ENCODE measurements at places on chromosomes 12 and 14. TPM values are rescaled to one million over a fixed set of nuclear protein-coding genes. Genes with fewer than 3 reads are reported as not detected.

The NRL gene
- 2.8 TPM for total RNA-seq

- DNase-seq = no peak
Observed at GRCh38 chr12:105167346-105167745, 59.8 kb downstream of the WASHC4 start.

- DNase-seq = no peak
Observed at GRCh38 chr12:47884501-47884900, 20.3 kb downstream of the VDR start.

The FGD6 gene
- 3.9 TPM for total RNA-seq

GRCh38 chr14:76904100-76904739 is 78.0 kb downstream of the LRRC74A start:
- no peak for DNase-seq

The TAS2R19 gene
- not detected for total RNA-seq

DNA sequence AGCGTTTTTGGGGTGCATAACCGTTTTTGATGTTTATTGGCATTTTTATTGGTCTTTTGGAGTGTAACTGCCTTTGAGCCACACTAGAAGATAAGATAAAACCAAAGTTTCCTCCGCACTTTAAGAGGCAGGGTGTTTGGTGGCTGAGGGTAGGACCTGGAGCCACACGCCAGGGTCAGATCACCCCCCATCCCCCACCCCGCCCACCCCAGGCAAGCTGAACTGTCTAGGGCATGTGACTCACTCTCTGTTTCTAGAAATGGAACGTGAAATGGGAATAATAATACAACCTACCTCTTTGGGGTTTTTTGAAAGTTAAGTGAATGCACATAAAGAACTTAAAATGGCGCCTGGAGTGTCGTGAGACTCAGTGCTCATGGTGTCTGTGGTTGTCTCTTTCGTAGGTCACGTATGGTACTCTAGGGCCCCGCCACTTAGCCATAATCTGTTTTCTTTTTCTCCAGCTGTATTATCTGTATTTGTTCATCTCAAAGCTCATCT is 56.0 kb downstream of the PPP2R5C start:
- DNase-seq = no peak

- no peak for DNase-seq
Observed at GRCh38 chr12:93825501-93825888, 148.3 kb downstream of the CRADD start.

- DNase-seq = no peak
Observed at GRCh38 chr14:25118671-25119070, 68.7 kb upstream of the STXBP6 start.

The PRPH gene
- 2.2 TPM for total RNA-seq

- DNase-seq = no peak
Observed at GRCh38 chr12:121455766-121456420, 56.0 kb downstream of the RNF34 start.

The RTL1 gene
- total RNA-seq = not detected

- no peak for DNase-seq
Observed at GRCh38 chr12:118874698-118875548, 106.4 kb upstream of the SRRM4 start.

DNA sequence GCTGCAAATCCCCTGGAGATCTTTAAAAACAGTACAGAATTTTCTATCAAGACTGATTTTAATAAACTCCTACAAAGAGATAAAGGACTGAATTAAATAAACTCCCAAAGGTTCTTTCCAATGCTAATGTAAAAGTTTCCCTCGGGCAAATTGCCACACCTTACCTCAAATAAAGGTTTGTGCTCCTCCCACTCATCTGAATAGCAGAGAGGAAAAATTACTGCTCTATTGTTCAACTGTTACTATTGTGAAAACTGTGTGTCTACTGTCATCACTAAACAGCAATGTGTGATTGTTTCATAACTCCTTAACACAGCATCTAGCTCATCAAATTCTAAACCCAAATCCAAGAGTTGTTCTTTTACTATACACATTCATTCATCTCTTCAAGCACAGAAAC is 3.2 kb downstream of the SPTLC2 start:
- DNase-seq = no peak

The SERPINA3 gene
- total RNA-seq = not detected

GRCh38 chr12:47900131-47901062 is 4.4 kb downstream of the VDR start:
- no peak for DNase-seq

DNA sequence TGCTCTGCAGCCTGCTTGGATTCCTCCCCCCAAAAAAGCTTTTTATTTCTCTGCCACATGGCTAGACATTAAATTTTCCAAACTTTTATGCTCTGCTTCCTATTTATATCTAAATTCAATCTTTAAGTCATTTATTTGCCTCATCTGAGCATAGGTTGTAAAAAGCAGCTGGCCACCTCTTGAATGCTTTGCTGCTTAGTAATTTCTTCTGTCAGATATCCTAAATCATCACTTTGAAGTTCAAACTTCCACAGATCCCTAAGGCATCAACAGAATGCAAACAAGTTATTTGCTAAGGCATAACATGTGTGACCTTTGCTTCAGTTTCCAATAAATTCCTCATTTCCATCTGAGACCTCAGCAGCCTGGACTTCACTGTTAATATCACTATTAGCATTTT is 209.6 kb downstream of the FSCB start:
- no peak for DNase-seq
